ENCODE measurements at places on chromosomes 12 and 14.
A peak's percentile ranks its signal among the peaks of the same experiment; 100 is the strongest.

GRCh38 chr12:71780237-71780822 lies 25.7 kb downstream of the RAB21 start:
- DNase-seq = peak; percentile 18

- no peak for DNase-seq
These were observed 144.5 kb upstream of the PLEKHG7 start for GRCh38 chr12:92558215-92558773.

GRCh38 chr14:94116701-94117100 lies 6.2 kb downstream of the IFI27 start:
- no peak for DNase-seq

GRCh38 chr14:38056270-38056669 lies 151.4 kb upstream of the SSTR1 start:
- no peak for DNase-seq

DNA sequence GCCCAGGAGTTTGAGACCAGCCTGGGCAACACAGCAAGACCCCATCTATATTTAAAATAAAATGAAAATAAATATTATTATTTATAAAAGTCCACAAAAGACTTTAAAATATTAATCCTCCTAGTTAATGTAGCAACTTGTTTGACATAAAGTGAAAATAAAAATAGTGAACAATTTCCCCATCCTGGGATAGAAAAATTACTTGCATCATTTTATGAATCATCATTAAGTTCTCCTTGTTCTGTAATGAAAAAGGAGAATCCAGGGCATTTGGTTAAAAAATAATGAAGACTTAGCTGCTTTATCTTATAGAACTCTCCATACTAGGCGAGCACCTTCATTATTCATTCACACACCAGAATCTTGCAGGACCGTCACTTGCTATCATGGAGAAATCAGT lies 66.1 kb downstream of the ELK3 start:
- DNase-seq = no peak

DNA sequence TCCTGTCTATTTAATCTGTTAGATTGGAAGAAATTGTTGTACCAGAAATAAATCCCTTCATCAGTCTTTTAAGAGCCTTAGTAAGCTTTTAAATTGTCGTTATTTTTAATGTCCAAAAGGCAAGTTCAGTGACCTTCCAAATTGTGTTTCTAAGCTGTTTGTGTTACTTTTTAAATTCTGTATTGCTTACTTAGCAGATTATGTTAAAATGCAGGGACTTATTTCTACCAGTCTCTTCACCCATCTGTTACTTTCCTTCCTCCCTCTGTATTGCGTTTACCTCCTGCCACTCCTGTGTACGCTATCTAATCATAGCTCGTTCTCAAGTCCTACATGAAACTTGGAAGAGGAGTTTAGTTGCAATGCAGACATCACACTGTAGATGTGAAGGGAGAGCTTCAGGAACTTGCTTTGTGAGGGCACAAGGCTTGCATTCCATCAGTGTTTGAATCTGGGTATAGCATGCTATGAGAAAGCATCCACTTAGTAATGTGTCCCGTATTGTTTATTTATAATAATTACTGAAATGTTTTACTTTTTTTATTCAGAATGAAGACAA lies 406.5 kb upstream of the RGS6 start:
- no peak for DNase-seq

Measured in stimulated activated CD4-positive, alpha-beta T cell treated with anti-CD3 and anti-CD28 coated beads, Interleukin-4, amount 100 ng/mL, for 48 hours (primary cell).